ENCODE measurements at places on chromosomes 13 and 19.

GRCh38 chr13:110363010-110363409 is 55.9 kb downstream of the COL4A2 start:
- no peak for DNase-seq

DNA sequence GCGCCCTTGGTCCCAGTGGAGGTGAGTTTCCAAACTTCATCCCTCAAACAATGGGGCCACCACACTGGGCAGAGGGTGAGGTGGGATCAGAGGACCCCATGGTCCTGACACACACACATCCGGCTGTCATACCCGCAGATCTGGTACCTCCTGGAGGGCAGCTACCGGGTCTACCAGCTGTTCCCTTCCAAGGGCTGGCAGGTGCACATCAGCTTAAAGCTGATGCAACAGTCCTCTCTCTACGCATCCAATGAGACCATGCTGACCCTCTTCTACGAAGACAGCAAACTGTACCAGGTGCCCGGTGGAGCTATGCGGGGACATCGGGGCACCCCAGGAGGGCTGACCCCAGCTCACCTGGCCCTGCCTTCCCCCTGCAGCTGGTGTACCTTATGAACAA is 14.0 kb upstream of the PSMD8 start:
- no peak for DNase-seq

- DNase-seq: peak; percentile 31
These were observed 512 bp downstream of the RPS19 start for GRCh38 chr19:41860419-41861115.

GRCh38 chr13:51811920-51812451 is 8.0 kb upstream of the DHRS12 start:
- no peak for DNase-seq

DNA sequence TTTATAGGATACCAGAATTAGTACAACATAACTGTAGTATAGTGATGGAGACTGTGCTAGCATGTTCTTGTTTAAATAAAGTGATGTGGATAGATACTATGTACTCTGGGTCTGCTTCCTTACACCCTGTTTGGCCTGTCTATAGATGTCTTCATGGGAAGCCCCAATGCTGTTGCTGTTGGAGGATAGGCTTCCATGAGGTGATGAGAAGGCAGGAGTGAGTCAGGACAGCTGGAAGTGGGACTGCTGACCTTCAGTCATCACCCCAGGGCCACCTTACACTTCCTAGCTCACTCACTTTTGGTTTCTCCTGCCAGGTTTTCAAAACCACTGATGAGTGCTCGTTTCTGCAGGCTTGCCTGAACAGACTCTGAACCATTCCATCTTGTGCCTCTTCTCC is 4.2 kb downstream of the KCTD4 start:
- peak; percentile 40 for DNase-seq

- no peak for DNase-seq
These were observed 3.4 kb upstream of the POMP start for GRCh38 chr13:28655561-28655960.

DNA sequence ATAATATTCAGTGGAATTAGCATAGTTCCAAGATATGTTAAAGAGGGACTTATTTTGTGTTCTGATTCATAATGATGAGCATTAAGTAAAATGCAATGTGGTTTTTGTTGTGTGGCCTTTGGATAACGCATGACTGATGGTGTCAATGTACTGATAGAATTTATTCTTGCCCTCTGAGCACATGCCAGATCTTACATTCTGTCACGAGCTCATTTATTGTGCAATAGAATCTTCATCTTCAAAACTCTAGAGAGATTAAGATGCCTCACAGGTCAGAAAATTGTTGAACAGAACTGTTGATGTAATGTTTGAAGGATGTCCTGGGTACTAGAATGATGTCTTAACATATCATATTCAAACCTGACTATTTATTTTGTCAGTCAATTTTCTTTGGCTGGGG is 148.0 kb upstream of the HTR2A start:
- DNase-seq: no peak

GRCh38 chr19:47109541-47110375 is 3.8 kb downstream of the ZC3H4 start:
- no peak for DNase-seq

GRCh38 chr13:45119469-45119990 is 780 bp upstream of the GTF2F2 start:
- DNase-seq: peak; percentile 78

GRCh38 chr19:45340899-45341453 is 426 bp downstream of the KLC3 start:
- DNase-seq: no peak

GRCh38 chr19:23283925-23284324 is 33.7 kb upstream of the ZNF724 start:
- DNase-seq: peak; percentile 18

- DNase-seq: no peak
These were observed 90.5 kb downstream of the STK24 start for GRCh38 chr13:98486412-98486811.

DNA sequence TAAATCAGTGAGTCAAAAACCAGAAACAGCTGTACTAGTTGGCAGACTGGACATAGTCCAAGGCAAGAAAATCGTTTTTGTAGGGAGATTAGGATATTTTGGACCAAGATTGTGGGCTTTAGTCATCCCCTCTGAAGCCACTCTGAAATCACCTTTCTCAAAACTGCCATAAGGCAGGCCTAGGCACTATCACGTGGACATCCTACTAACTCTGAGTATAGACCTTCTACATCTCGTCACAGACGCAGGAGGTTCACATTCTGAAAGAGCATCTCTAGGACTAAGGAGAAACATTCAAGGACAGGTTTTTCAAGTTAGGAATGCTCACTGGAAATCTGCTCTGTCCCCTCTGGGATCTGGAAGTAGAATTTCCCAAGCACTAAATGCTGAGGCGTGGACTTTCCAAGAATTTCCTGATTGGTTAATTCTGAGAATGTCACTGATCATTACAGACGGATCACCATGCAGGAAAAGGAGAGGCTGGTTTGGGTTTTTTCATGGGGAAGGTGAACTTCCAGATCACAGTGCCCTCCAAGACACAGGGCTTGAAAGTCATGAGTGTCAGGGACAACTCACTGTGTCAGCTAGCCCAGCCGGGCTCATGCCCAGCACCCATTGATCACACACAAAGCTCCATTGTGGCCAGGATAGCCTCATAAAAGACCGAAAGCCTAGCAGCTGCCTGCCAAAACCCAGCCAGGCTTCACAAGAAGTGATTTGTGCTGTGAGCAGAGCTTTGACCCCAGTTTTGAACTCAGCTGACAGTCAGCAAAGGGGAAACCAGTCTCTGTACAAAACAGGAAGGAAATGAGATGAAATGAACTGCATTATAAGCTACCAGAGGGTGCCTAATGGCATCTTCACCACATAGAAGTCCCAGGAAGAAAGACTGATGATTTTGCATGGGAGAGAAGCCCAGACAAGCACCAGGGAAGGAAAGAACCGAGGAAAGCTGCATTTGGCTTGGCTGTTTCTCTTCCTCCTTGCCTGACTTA is 2.7 kb upstream of the RUBCNL start:
- DNase-seq: no peak

GRCh38 chr13:92187378-92187989 is 789.1 kb downstream of the GPC5 start:
- peak; percentile 52 for DNase-seq

GRCh38 chr13:113426591-113426986 is 26.7 kb downstream of the ADPRHL1 start:
- no peak for DNase-seq

GRCh38 chr19:51207747-51208146 is 17.1 kb upstream of the CD33 start:
- DNase-seq: no peak

DNA sequence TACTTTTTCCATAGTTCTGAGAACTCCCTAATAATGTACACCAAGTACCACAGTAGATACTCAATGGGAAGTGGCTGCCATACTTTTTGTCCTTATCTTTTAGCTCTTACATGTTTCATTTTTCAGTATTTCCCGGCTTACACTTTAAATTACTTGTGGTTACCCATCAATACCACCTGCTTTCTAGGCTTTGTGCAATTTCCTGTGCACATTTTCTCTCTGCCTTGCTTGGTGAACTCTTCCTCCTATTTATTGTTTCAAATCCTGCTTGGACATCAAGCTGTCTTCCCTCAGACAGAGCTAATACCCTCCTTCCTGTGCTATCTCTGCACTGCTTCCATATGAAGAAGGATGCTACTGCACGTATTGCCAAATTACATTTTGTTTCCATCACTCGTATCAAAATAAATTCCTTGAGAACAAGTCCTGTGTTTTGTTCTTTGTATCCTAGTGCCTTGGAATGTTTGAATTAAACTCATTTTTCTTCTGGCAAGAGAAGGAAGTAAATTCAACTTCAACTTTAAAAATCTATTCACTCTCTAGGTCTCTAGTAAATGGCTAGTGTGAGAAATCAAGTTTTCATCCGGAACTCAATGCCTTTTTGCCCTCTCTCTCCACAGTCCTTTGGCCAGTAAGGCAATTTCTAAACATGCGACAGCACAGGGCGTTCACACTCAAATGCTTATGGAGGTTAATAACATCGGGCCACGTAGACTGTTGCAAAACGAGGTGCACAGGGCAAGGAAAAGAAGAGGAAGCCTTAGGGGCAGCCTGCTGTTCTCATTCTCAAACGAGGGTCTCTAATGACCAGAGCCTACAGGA is 5.6 kb downstream of the ZAR1L start:
- DNase-seq: no peak

- no peak for DNase-seq
These were observed 154.3 kb downstream of the FGF9 start for GRCh38 chr13:21825186-21825585.

DNA sequence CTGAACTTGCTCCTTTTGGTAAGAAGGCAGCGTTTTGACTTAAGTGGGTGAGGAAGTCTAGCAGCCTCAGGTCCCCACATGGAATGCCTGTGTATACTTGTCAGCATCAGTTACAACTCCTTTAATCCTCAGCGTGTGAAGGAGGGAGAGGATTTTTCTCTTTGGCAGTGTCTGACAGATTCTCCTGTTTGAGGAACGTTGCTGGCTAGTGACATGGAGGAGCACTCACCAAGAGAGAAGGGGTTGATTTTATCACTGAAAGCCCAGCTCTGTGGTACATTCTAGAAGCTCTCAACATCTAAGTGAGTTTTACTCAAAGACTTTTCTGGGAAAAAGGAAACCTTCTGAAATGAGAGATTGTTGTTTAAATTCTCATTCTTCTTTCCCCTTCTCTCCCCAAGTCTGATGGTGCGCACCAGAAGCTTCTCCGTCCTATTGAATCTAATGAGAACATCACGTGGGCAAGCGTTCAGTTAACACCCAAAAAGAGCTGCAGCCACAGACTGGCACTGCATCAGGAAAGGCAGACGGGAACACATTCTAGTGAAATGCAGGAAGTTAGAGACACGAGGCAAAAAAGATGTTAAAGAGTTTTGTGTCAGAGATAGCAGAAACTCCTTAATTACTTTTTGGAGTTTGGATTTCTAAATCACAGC is 58.2 kb downstream of the GJA3 start:
- no peak for DNase-seq

DNA sequence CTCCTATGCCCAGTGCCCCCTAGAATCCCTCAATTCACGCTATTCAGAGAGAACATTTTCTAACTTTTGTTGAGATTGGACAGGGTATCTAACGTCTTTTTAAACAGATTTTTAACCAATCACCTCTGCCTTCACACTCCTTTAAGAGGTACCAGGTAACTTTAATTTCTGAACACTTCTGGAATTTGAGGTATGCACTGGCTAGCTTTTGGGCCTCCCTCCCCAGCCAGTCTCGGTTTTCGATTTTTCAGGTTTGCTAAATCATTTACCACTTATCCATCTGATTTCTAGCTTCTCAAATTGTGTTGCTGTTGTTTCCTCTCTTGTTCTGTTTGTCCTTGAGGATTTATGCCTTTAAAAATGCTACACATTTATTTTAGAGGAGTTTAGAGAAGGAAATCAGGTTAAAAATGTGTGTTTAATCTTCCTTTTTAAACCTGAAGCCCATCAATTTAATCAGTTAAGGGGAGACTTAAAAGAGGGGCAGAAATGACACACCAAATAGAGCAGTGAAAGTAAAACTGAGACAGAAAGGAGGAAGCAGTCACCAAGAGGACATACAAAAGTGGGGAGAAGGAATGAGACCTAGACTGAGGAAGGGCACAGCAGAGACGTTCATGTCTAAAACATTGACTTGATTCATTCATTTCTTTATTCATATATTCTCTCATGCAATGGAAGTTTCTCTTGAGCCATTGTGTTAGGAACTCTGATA is 139.6 kb upstream of the HTR2A start:
- DNase-seq: no peak

GRCh38 chr13:26025196-26025595 is 26.6 kb downstream of the SHISA2 start:
- peak; percentile 30 for DNase-seq

DNA sequence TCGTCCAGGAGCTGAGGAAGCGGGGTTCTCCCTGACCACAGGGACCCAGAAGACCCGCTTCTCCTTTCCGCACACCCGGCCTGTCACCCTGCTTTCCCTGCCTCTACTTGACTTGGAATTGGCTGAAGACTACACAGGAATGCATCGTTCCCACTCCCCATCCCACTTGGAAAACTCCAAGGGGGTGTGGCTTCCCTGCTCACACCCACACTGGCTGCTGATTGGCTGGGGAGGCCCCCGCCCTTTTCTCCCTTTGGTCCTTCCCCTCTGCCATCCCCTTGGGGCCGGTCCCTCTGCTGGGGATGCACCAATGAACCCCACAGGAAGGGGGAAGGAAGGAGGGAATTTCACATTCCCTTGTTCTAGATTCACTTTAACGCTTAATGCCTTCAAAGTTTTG is 18.9 kb downstream of the VASP start:
- DNase-seq: peak; percentile 86

- DNase-seq: no peak
These were observed 25.6 kb downstream of the ZNF114 start for GRCh38 chr19:48295458-48295857.

DNA sequence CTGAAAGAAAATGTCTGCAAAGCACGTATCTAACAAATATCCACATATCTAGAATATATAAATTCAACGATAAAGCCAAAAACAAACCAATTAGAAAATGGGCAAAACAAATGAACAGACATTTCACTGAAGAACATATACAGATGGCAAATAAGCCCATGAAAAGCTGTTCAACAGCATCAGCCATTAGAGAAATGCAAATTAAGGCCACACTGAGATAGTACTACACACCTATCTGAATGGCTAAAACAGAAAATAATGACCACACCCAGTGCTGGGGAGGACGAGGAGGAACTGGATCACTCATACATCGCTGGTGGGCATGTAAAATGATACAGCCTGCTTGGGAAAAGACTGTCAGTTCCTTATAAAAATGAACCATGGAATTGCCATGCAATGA is 32.0 kb downstream of the PDCD5 start:
- no peak for DNase-seq
